Activated naive CD4-positive, alpha-beta T cell treated with Interleukin-2 at 50 U/mL for 16 hours (primary cell): ENCODE measurements at places on chromosomes 1 and 21.

GRCh38 chr1:194159941-194160340 lies 973.5 kb upstream of the B3GALT2 start:
- no peak for DNase-seq

GRCh38 chr1:1403653-1404052 lies 3.4 kb downstream of the MRPL20 start:
- DNase-seq = no peak

- no peak for DNase-seq
Measured at GRCh38 chr1:186050360-186050759, 316.2 kb downstream of the HMCN1 start.

- no peak for DNase-seq
Measured at GRCh38 chr1:118898712-118899111, 89.4 kb downstream of the TBX15 start.

GRCh38 chr1:28926629-28927265 lies 12.4 kb downstream of the EPB41 start:
- DNase-seq = peak; percentile 12

- DNase-seq = no peak
Measured at GRCh38 chr1:200654660-200655059, 15.0 kb downstream of the DDX59 start.

GRCh38 chr1:208238710-208239472 lies 5.3 kb downstream of the PLXNA2 start:
- no peak for DNase-seq

- DNase-seq = no peak
Measured at GRCh38 chr1:6392809-6393399, 663 bp downstream of the ACOT7 start.

DNA sequence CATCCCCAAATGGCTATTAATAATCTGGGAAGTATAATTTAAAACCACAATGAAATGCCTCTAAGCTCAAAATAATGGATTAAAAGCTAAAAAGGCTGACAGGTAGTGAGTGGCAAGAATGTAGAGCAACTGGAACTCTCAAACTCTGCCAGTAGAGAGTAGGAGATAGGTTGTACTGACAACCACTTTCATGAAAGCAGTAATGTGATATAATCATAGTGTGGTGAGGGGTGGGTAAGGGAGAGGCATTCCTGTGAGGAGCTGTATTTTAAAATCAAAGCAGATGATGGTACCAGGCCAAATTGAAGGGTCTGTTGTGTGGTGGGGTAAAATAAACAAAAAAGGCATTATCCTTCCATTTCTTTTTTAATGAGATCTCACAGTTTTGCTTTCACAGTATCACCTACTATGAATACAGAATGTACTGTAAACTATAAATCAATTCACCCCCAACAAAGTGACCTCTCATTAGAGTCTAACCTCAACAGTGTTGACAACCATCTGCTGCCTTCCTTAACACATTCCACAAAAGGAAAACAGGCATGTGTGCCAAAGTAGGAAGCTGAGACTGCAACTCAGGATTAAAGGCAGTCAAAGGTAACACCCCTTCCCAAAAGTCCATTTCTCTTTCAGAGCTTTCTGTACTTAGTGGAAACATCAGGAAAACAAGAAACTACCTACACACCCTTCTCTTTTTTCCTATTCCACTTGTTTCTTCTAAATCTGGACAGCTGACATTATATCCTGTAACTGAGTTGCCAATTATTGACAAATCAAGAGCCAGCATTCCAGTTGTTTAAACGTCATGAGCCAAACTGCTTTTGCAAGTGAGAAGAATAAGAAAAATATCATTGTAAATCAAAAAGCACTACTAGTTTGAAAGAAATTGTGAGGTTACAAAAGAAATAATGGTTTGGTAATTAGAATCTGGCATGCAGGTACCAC lies 130.8 kb downstream of the FAF1 start:
- no peak for DNase-seq

DNA sequence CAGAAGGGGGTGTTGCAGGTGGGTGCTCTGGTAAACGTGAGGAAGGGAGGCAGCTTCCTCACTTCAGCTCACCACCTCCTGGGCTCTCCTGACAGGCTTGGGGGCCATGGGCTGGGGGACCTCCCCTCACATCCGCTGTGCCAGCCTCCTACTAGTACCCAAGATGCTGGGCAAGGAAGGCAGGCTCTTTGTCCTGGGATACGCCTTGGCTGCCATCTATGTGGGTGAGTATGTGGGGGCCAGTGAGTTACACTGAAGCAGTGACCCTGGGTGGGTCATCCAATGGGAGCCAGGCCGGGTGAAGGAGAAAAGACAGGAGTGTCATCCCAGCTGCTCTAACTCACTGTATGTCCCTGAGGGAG lies 5.7 kb downstream of the DCST1 start:
- no peak for DNase-seq

GRCh38 chr1:176880955-176881595 lies 283.4 kb downstream of the ASTN1 start:
- DNase-seq = peak; percentile 19

DNA sequence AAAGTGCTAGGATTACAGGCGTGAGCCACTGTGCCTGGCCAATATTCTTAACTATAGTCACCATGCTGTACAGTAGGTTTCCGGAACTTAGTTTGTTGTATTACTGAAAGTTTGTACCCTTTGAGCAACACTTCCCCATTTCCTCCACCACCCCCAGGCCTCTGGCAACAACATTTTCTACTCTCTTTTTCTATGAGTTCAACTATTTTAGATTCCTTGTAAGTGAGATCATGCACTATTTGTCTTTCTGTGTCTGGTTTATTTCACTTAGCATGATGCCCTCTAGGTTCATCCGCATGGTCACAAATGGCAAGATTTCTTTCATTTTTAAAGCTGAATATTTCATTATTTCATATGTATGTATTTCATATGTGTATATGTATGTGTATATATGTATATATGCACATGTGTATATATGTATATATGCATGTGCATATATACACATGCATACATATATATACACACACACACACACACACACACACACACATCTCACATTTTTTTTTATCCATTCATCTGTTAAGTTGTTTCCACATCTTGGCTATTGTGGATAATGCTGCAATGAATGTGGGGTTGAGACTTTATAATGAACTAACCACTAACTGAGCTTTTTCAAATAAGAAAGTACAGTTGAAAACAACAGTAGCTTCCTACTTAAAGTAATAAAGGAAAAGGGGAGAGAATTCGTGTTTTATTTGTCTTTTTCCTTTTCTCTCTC lies 256.8 kb upstream of the C1orf105 start:
- DNase-seq = no peak

DNA sequence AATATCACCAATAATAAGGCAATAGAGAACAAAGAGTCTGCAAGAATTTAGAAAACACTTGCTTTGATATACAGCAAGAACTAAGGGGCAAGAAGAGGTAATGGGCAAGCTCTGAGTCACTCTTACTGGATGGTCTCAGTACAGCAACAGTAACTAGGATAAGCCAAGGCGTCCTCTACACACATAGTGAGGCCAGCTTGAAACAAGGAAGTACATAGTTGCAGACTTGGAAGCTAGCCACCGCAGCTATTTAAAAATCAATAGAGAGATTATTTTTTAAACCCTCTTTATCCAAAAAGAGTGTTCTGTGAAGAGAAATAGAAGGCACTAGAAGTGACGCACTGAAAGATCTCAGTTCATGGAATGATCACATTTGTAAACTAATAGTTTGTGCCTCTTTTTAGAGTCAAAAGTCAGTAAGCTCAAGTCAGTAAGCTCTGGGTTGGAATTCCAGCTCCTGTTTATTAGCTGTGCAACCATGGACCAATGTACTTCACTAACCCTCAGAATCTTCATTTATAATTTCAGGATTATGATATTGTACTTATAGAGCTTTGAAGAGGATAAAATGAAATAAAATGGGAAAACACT lies 118.6 kb downstream of the AKT3 start:
- DNase-seq = no peak

GRCh38 chr21:44084496-44085241 lies 22.5 kb upstream of the PWP2 start:
- no peak for DNase-seq

GRCh38 chr1:216306830-216307229 lies 116.4 kb downstream of the USH2A start:
- DNase-seq = no peak

DNA sequence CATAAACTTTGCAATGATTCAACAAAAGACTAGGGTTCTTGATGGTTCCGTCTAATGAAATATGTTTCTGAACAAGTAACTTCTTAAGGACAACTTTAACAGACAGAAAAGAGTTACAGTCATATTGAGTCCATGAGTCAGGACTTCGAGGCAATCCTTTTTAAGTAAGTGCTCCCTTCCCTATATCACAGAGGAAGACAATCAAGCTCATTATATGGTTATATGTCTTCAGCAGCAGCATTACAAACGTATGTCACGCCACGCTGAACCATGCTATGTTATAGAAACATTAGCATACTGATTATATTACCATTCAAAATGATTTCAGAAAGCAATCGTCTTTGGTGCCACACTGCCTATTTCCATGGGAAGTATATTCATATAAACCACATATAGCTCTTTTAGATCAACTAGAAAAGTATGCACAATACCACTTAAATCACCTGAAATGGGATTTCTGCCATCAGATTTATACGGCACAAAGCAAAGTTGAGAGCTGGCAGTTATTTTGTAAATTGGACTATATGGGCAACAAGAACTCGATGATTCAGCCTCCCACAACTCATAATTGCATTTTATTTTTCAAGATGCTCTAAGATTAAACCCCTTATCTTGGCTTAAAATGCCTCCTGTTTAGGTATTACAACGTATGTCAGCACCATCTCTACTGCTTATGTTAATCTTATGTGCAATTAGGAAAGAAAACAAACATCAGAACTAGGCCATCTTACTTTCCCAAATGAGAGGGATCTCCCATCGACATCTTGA lies 111.3 kb upstream of the SAMSN1 start:
- no peak for DNase-seq

DNA sequence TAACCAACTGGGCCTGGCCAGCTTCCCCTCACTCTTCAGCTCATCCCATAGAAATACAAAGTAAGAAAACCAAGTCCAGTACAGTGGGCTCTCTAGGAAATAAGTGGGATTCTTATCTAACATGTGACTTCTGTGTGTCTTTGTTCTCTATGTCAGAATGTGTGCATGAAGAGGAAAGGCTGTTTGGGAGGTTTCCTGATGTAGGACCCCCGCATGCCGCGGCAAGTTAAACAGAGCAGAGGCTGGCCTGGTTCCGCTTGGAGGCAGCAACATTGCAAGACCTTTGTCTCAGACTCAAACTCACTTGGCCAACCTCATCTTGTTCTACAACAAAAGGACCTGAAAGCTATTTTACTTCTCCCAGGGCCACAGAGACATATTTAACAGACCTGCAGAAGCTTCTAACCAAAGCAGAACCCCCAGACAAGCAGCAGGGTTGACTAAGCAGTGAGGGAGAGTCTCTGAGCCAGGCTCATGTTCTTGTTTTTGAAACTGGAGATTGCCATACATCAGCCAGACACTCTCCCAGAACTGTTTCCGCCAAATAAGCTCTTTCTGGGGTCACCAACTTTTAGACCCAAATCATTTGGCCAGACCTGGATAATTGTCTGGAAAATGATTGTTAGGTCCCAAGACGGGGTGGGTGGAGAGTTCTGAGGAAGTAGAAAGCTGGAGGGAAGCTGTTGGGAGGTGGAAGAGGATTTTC lies 6.2 kb downstream of the MTARC2 start:
- DNase-seq = no peak

DNA sequence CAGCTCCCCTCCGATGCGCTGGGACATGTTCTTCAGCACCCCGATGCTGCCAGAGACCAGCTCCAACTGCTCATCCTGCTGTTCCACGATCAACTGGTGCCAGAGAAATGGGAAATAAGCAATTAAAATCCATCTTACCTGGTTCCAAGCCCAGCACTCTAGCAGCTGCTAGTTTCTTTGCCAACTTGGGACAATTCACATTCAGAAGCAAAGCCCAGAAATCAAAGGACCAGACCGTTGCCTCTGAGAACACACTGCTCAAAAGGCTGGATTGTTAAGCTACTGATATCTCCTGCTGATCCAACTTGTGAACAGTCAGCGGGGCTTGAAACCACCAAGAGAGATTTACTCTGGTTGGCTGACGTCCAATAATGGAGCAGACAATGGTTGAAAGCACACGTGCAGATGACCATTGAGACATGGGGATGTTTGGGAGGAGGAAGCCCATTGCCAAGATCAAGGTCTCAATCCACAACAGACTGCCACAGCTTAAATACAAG lies 34.4 kb downstream of the STX6 start:
- no peak for DNase-seq

- DNase-seq = no peak
Measured at GRCh38 chr1:77014073-77014788, 147.0 kb downstream of the ST6GALNAC5 start.

DNA sequence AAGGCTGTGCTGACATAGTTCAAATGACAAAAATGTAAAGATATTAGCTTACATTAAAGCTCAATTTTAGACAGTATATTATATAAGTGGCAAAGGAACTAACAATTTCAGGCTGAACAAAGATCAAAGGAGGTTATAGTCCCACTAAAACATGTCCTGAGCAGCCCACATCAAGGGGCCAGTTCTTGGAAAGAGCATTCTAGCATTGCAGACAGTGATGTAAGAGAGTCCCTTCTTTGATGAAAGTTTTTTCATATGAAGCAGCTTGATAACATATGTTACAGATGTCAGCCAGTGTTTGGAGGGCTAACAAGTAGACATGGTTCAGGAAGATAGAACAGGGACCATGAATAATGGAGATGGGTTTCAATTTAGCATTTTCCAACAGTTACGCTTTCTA lies 301.7 kb downstream of the NTNG1 start:
- no peak for DNase-seq

GRCh38 chr1:200429221-200429751 lies 19.4 kb upstream of the ZNF281 start:
- no peak for DNase-seq

GRCh38 chr1:3405974-3406867 lies 48.2 kb upstream of the ARHGEF16 start:
- no peak for DNase-seq

DNA sequence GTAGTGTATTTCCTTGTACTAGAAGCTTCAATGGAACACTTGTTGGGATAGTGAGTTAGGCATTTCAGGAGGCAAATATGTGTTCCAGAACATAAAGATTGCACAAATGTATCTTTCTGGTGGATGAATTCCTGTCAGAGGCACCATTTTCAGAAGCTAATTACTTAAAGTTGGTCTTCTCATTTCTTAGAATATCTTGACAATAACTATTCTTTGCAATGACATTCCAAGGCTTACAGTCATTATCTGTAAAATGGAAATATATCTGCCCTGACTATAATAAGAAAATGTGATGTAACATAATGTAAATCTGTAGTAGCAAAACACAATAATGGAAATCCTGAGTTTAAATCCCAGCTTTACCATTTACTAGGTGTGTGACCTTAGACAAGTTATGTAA lies 2.7 kb downstream of the VCAM1 start:
- no peak for DNase-seq

- no peak for DNase-seq
Measured at GRCh38 chr1:99268021-99268420, 3.7 kb downstream of the PLPPR4 start.
